Cardiac fibroblast (primary cell): ENCODE measurements at places on chromosomes 5 and 9.
A peak's percentile ranks its signal among the peaks of the same experiment; 100 is the strongest.

GRCh38 chr9:98504298-98505282 lies 204.1 kb downstream of the GABBR2 start:
- DNase-seq = no peak

DNA sequence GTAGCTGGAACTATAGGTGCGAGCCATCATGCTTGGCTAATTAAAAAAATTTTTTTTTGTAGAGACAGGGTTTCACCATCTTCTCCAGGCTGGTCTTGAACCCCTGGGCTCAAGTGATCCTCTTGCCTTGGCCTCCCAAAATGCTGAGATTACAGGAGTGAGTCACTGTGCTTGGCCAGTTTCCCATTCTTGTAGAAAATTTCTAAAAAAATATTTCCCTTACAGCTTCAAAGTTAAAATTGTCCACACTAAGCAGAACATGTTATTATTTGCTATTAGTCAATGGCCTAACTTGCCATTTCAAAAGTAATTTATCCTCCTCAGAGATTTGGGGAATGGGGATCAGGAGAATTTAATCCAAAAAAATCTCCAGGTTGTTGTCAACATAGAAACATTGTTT lies 40.1 kb downstream of the SLC38A9 start:
- peak; percentile 35 for DNase-seq

GRCh38 chr9:35380039-35380438 lies 109.9 kb upstream of the RUSC2 start:
- DNase-seq = no peak

DNA sequence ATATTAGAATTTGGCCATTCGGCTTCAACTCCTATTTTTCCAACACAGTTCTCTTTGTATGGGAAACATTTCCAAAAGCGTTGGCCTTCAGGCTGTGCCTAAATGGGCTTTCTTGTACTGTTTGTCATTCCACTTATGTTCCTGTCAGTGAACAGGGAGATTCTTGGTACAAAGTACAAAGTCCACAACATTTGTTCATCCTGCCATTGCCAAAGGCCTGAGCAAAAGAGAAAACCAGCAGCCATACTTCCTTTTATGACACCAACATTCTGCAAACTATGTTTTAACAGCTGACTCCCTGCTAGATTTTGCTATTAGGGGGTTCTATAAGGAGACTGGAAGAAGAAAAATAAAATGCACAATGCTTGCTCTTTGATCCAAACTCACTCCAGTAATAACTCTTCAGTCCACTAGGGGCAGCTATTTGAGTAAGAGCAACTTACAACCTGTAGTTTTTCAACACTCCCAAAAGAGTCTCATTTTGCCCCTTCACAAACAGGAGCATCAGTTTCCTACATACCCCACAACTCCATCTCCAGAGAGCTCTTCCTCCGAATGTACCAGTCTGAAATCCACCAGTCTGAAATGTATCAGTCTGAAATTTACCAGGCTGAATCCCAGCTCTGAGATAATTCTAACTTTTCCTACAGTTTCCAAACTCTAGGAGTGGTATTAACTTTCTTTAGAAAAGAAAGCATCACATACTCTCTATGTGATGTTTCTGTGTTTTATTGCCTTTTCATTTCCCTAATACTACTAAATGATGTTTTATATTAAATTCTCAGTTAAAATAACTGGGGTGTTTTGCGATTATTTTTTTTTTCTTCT lies 693.8 kb downstream of the DNAH5 start:
- DNase-seq = no peak

- DNase-seq = no peak
These were observed 764 bp upstream of the GRIN1 start for GRCh38 chr9:137138058-137138721.

- peak; percentile 75 for DNase-seq
These were observed 680 bp downstream of the GOLPH3 start for GRCh38 chr5:32173267-32174010.

- no peak for DNase-seq
These were observed 28.8 kb downstream of the PRRX2 start for GRCh38 chr9:129694243-129694646.

GRCh38 chr9:3080951-3081350 lies 237.1 kb upstream of the PUM3 start:
- peak; percentile 16 for DNase-seq

GRCh38 chr9:137013571-137013940 lies 14.5 kb downstream of the ABCA2 start:
- no peak for DNase-seq

GRCh38 chr5:132776938-132777208 lies 166 bp downstream of the SEPTIN8 start:
- DNase-seq = no peak

DNA sequence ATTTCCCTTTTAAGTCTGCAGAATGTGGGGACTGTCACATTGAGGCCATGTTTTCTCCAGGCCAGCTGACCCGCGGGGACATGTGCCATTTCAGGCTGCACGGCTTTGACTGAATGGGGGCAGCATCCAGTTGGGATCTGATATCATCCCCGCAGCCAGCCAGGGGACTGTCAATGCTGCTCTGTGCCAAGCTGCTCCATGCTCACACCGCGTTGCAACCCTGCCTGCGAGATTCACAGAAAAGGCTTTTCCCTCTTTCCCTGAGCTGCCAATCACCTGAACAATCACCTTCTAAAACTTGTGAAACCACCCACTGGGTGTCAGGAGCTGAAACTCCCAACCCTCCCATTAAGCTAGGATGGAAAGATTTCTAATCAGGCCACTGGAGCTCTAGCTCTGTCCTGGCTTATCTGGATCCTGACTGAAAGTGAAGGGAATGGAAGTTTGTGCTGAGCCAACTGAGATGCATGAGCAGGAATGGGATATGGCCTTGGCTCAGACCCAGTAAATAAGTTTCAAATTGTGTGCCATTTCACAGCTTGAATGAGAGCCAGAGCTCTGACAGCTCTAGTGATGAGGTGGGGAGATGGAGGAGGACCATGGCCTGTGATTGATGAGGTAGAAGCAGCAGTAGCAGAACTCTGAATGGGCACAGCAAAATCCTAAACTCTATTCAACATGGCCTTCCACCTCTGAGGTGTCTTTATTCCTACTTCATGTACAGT lies 34.5 kb upstream of the ZNF366 start:
- no peak for DNase-seq

DNA sequence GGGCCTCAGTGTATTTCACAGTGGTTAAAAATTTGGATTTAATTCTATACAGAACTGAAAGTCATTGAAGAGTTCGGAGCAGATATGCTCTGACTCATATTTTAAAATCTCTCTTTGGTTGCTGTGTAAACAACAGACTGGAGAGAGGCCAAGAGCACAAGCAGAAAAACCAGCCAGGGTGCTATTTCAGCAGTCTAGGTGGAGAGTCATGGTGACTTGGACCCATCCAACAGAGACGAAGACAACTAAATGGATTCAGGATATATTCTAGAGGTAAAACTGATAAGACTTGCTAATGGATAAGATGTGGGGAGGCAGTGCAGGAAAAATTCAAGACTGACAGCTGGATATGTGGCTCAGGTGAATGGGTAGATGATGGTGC lies 168.9 kb downstream of the MAPKAP1 start:
- peak; percentile 90 for DNase-seq

DNA sequence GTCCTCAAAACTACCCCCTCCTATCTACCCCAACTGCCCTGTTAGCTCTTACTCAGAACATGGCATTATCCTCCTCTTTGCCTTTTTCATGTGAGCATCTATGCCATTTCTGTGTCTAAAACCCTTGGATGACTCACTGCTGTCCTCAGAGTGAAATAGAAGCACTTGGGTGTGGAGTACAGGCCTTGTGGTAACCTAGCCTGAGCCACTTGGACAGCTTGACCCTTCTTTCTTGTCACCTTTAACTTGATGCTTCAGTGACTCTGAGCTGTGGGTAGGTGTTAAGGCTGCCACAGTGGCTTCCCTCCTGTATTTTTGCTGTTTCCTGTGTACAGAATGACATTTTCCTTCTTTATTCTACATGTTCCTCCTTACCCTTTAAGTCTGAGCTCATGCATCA lies 391.4 kb downstream of the SH3GL2 start:
- DNase-seq = no peak

- DNase-seq = no peak
These were observed 714 bp downstream of the SIGMAR1 start for GRCh38 chr9:34636791-34637355.

DNA sequence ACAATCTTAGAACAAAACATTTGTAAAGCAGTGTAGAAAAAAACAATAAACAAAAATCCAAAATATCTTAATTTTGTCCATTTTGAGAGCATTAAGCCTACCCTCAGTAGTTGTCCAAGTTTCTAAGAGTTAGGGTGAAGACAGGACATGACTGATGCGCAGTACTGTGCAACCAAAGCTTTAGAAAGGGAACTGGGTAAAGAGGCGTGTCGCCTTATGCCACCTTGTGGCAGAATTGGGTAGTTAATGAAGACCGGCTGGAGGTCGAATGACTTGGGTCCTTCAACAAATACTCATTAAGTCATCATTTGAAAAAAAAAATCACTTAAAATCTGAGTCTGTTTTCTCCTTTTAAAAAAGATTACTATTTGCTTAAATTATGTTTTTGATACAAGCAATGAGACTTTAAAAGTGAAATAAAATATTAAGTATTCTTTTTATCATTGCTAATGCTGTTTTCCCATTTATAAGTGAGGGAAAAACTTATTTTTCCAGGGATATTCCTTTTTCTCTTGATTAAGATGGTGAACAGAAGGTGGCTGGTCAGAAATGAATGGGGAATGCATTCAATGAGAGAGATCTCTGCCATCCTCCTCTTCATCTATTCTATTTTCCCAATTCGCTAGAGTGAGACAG lies 3.5 kb upstream of the RNF20 start:
- DNase-seq = peak; percentile 81

- DNase-seq = no peak
These were observed 49.5 kb upstream of the DENND4C start for GRCh38 chr9:19180991-19181390.

GRCh38 chr5:91114658-91115057 lies 268.5 kb downstream of the ARRDC3 start:
- peak; percentile 49 for DNase-seq

DNA sequence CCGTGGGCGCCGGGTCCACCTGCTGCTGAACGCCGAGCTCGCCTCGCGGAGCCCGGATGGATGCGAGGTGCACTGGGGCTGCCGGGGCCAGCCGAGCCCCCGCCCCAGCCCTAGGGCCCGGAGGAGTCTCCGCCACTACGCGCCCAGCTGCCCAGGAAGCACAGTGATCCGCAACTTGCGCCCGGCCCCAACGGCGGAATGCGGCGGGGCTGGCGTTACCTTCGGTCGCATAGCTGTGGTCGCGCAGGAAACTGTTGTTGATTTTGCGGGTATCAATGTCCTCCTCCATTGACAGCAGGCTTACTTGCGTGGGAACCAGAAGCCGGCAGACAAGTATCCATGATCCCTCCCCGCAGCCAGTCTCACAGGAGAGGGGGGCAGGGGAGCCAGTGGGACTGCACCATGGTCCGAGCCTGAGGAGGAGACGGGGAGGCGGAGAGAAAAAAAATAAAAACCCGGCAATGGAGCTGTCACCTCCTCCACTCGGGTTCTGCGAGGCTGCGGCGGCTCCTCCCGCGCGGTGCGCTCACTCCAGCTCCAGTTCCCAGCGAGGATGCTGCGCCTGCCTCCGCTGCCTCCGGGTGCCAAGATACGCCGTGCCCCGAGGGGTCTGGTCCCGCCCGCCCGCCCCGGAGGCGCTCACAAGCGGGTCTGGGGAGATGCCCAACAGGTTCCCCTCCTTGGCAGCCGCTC lies 628 bp downstream of the PPP2R2B start:
- DNase-seq = peak; percentile 3

GRCh38 chr9:137108608-137109249 lies 5.8 kb downstream of the DPP7 start:
- no peak for DNase-seq

DNA sequence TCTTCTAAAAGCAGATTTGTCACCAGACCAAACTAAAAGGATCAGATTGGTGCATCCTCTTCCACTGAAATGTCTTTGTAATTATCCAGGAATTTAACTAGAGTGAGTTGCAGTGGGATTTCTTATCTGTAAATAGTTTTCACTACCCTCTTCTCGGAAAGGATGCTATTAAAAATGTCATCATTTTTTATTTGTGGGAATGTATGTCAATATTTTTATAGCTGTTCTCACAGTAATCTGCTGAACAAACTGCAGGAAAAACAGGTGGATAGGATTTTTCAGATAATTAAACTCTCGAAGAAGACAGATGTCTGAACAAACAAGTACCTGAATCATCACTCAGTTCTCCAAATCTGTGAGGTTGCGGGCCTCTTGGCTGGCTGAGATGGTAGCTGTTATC lies 62.7 kb downstream of the RAB14 start:
- DNase-seq = no peak

GRCh38 chr5:155101697-155102096 lies 88.1 kb downstream of the KIF4B start:
- no peak for DNase-seq

- DNase-seq = no peak
These were observed 4.5 kb downstream of the ELAVL2 start for GRCh38 chr9:23821375-23822181.

DNA sequence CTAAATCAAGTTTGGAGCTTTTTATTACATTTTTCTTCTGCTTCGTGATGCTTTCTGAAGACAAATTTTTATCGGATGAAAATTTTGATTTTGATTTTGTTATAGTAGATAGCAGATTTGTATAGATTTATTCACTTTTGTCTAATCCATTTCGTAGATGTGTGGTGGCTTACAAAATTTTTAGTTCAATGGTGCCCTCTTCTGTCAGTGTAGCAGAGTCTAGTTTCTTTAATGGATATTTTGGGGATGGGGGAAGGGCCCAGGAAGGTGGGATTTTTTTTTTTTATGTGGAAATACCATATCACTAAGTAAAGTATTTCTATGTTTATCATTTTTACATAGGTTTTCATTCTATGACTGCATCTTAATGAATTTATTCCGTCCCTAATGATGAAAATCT lies 259.9 kb upstream of the TARS1 start:
- peak; percentile 74 for DNase-seq

DNA sequence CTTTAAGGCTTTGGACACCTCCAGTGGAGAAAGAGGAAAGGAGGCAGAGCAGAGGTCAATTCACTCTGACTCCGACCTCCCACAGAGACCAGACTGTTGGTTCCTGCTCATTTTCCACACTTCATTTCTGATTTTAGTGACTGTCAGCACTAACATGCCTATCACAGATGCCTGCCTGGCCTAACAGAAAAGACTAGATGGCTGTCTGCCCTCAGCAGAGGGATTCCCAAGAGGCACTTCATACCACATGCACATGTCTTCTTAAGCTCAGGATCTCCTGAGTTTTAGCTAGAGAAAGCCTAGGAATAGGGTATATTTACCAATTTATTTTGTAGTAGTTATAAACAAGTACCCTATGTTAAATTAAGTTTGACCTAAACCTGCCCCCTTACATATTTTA lies 336.0 kb downstream of the ENC1 start:
- no peak for DNase-seq

- DNase-seq = peak; percentile 96
These were observed 7.4 kb upstream of the SPDL1 start for GRCh38 chr5:169576181-169576598.

- DNase-seq = peak; percentile 72
These were observed 70.7 kb upstream of the RNF38 start for GRCh38 chr9:36470643-36471290.

DNA sequence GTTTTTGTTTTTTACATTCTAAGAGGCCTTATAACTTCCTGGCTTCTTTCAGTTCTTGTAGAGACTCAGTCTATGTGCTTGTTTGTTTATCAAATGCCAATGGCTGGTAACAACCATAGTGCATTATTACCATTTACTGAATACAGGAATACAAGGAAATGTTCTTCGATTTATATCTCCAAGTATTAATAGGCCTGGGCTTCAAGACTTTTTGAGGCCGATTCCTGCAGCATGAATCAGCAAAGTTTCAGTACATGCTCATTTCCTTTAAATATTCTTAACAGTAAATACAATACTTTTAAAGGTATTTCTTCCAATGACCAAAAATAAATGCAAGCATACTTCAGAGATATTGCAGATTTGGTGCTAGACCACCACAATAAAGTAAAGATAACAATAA lies 535.3 kb downstream of the EFNA5 start:
- DNase-seq = peak; percentile 46
